Smooth muscle cell of the pulmonary artery (primary cell): ENCODE measurements at places on chromosomes 12 and 14. TPM values are rescaled to one million over a fixed set of nuclear protein-coding genes. Genes with fewer than 3 reads are reported as not detected.

Gene NFE2
- 0.07 and 0.10 TPM in 2 replicates for total RNA-seq

Gene SYNDIG1L
- total RNA-seq: under 0.01 TPM in 1 of 2 replicates, not detected in the other

Gene NRXN3
- 1.4 and 2.9 TPM in 2 replicates for total RNA-seq

Gene CD69
- total RNA-seq: not detected in 2 replicates

Gene PTGER2
- total RNA-seq: 3.8 and 8.2 TPM in 2 replicates

Gene SLC39A9
- total RNA-seq: 139 and 148 TPM in 2 replicates

Gene RASSF8
- total RNA-seq: 95.3 and 149 TPM in 2 replicates

Gene GUCY2C
- total RNA-seq: not detected in 2 replicates

Gene OLR1
- total RNA-seq: 0.33 TPM in 1 of 2 replicates, not detected in the other

Gene ZBTB39
- total RNA-seq: 4.5 and 5.9 TPM in 2 replicates

Gene TCP11L2
- total RNA-seq: 28.8 and 41.2 TPM in 2 replicates

Gene LRRC43
- total RNA-seq: 0.83 and 1.2 TPM in 2 replicates

Gene PLA2G1B
- total RNA-seq: not detected in 2 replicates

Gene SLC39A5
- total RNA-seq: 0.20 and 0.40 TPM in 2 replicates

Gene CATSPERB
- not detected in 2 replicates for total RNA-seq

Gene AICDA
- not detected in 2 replicates for total RNA-seq
